Activated CD4-positive, alpha-beta T cell treated with anti-CD3 and anti-CD28 coated beads, Interleukin-2, amount 10 ng/mL, durations not matched to agents 24 days and 14 days (primary cell): ENCODE measurements at places on chromosomes 7 and 10. TPM values are rescaled to one million over a fixed set of nuclear protein-coding genes. Genes with fewer than 3 reads are reported as not detected.

DNA sequence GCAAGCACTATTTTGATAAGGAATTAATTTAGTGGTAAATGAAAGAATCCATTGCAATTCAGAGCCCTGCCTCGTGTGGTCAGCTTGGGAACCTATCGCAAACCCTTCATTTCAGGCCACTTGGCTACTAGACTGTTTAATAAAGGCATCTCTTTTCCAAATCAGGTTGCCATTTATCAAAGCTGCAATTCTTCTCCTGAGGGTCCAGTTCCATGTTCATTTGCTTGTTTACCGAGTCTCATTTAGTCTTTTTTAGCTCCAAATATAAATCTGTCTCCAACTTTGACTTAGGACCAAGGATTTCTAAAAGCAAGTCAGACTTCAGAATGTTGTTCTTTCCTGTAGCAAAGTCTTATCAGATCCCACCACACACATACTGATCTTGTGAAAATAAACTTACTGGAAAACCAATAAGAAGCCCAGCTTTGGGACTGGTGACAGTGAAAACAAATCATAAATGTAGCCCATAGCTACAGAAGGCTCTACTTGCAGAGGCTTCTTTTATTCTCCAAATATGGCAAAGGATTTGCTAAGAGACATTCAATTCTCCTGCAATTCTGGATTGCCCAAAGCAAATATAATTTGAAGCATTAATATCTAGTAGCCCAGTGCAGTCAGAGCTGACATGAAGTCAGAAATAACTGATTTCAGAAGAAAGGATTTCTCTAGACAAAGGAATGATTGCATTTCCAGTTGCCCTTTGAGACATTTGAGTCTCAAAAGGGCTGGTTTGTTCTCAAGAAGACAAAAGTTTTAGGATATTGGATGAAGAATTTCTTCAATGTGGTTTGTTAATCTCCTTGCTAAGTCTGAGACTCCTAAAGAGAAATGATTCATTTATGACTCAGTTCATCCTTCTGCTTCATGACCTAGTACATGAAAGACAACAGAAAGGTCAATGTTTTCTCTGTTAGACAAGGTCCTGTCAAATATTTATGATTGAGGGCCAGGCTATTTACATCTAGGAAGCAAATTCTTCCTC, 28.0 kb downstream of the PPP1R3C start:
- no peak for DNase-seq

- no peak for DNase-seq
Observed at GRCh38 chr10:110789604-110790433, 81.9 kb upstream of the PDCD4 start.

- no peak for DNase-seq
Observed at GRCh38 chr7:106277976-106278375, 6.8 kb downstream of the NAMPT start.

DNA sequence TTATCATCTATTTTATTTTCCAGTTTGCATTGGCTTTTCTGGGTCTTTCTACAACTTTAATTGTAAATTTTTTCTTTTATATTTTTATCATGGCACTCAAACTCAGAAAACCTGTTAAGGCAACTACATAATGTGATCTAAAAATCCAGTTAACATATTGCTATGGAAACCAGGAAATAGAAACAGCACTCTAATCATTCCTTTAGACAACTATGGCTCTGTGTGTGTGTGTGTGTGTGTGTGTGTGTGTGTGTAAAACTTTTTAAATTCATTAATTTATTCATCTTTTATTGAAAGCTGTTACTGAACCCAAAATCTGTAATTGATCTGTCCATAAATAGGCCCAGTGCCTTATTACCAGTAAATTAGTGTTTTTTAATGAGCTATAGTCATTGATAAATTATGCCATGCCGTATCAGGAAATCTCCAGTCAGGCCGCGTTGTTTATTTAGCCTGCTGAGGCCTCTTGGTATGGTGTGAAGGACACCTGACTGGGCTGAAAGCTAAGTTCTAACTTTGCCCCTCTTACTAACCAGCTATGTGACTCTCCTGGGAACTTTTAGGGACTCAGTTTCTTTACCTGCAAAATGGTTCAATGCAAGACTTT, 1.5 kb upstream of the MET start:
- no peak for DNase-seq

The ESYT2 gene
- total RNA-seq = 60.3 and 61.3 TPM in 2 replicates
